Fibroblast of skin of back (primary cell): ENCODE measurements at places on chromosomes 7 and 10.

DNA sequence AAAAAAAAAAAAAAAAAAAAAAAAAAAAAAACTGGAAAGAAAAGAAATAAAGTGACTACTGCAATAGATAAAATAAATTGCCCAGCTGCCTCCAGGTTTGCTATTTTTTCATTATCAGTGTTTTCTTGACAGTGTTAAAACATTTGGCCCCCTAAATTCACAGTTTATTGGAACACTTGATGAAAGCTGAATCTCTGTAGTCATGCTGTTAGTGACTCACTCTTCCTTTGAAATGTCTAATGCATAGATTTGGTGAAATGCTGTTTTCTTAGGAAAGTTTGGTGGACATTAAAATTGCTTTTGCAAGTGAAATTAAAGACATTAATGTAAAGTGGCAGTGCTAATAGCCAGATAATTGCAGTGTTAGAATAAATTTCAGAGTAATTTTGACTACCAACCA lies 785.2 kb downstream of the NRG3 start:
- peak; percentile 28 for DNase-seq

DNA sequence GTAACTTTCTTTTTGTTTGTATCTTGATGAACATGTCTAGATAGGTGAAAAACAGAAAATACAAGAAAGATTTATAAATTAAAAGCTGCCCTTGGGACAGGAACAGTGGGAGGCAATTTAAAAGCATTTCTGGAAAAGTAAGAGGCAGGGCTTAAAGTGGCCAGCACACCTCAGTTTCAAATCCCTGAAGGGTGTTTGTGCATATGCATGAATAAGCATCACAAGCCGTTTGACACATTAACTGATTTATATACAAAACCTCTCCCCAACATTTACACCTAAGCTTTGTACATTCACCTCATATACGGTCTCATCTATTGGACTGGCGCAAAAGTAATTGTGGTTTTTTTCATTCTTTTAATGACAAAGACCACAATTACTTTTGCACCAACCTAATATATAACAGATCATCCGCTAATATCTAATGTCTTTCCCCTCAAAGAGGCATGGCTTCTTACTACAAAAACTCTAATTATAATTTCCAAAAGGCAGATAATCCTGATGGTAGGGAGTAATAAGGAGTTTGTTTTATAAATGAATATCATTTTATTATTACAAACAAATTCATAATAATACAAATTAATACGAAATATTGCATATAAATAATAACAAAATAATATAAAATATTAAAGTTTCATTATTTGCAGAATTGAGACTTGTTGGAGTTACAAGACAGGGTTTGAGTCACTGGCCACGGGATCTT lies 48.3 kb downstream of the LRGUK start:
- no peak for DNase-seq

- no peak for DNase-seq
These were observed 45.7 kb downstream of the BTAF1 start for GRCh38 chr10:91969297-91969696.

DNA sequence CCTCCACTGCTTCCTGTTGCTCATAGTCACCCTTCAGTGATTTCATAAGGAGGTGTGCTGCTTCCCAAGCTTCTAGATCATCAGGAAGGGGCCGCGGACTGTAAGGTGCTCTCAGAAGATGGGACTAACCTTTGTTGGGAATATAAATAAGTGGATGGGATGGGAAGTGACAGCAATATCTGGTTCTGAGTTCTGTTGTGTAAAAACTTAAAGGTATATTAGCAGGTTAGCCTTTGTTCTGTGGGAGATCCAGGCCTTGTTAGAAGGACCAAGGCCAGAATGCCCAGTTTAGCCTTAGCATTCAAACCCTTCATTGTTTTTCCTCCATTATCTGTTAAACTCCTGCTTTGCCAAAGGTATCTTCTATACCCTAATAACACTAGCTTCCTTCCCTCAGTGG lies 12.4 kb downstream of the BUB3 start:
- DNase-seq: no peak

- peak; percentile 63 for DNase-seq
These were observed 52.1 kb downstream of the SUFU start for GRCh38 chr10:102555781-102556328.

- no peak for DNase-seq
These were observed 115.4 kb downstream of the CSTF2T start for GRCh38 chr10:51583976-51584375.

GRCh38 chr7:55435466-55435865 lies 70.3 kb downstream of the LANCL2 start:
- no peak for DNase-seq

GRCh38 chr10:12181065-12181775 lies 14.5 kb downstream of the NUDT5 start:
- peak; percentile 9 for DNase-seq

- DNase-seq: no peak
These were observed 71.8 kb upstream of the LRRN3 start for GRCh38 chr7:111018960-111019736.

- peak; percentile 55 for DNase-seq
These were observed 1.8 kb downstream of the HNRNPF start for GRCh38 chr10:43407148-43407575.

DNA sequence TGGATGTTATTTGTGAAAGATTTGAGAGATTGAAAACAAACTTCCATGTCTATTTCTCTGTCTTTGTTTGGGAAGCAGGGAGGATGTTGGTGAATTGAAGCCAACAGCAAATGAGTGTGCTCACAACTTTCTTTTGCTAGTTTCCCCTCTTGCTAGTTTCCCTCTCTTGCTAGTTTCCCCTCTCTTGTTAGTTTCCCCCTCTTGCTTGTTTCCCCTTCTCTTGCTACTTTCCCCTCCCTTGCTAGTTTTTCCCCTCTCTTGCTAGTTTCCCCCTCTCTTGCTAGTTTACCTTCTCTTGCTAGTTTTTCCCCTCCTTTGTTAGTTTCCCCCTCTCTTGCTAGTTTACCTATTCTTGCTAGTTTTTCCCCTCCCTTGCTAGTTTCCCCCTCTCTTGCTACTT lies 613.3 kb downstream of the LRMDA start:
- DNase-seq: no peak

DNA sequence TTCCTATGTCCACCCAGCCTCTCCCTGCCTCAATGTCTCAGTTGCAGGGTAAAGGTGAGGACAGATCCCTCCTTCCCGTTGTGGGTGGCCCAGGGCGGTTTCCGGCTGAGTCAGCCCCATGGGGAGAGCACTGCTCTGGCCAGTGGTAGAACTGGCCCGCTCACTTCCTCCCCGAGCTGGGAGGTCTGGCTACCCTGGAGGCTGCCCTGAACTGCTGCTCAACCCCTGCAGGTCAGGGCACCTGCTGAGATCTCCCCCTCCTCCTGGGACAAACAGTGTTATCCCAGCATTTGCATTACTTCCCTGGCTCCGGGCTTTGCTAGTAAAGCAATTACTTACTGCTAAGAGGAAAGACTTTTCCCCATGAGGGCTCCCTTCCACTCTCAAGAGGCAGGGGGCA lies 21.4 kb upstream of the IMPDH1 start:
- peak; percentile 48 for DNase-seq

- DNase-seq: peak; percentile 59
These were observed 8.0 kb upstream of the EPHA1 start for GRCh38 chr7:143416565-143417149.

- no peak for DNase-seq
These were observed 73.6 kb downstream of the EMX2 start for GRCh38 chr10:117616179-117616578.

DNA sequence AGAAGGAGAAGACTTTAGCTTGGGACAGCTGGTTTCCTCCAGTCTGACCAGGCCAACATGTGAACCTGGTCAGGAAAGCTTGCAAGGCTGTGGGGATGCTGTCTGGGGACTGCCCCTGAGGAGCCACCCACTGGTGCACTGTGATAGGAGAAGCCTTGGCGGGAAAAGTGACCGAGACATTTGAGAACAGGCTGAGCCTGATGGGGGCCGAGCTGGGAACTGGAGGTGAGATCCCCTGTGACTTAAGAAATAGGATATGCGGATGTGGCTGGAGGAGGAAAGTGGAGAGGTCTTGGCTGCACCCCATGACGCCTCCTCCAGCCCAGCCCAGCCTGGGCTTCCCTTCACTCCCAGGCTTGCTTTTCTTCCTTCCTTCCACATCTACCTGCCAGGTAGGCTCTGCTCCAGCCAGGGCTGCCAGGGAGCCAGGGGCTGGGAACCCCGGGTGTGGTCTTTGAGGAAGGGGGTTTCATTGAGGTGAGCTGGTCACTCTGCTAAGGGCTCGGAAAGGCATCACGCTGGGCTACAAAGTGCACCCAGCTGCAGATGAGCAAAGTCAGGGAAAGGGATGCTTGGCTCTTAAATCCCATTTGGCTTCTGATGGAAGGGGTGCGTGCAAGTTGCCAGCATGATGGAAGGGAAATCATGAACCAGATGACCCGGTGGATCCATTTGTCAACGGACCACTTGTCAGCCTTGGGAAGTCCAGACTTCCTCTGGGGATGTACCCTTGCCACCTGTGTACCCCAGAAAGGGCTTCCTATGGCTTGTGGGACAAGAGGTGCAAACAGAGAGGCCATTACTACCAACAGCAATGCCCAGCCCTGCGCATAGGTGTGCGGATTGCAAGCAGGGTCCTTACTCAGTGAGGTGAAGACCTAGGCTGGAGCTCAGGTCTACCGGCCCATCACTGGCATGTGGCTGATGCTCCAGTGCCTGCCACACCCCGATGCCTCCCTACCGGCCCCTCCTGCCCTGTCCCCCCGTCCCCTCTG lies 66.3 kb downstream of the C10orf143 start:
- DNase-seq: no peak

DNA sequence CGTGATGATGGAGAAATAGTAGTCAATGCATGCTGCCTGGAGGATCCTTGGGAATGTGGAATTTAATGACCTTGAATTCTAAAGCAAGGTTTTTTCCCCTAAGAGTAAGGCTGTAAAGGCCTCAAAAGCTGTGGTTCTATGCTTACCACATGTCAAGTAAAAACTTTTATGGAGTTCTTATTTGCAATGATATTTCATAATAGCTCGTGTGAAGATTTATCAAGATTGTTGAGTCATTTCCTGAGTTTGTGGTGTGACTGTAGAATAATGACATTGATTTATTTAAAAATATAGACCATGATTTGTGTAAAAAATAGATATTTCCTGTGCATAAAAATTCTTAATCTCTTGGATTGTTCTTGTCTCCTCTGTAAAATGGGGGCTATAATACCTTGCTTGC lies 67.5 kb upstream of the SORCS1 start:
- DNase-seq: peak; percentile 6

DNA sequence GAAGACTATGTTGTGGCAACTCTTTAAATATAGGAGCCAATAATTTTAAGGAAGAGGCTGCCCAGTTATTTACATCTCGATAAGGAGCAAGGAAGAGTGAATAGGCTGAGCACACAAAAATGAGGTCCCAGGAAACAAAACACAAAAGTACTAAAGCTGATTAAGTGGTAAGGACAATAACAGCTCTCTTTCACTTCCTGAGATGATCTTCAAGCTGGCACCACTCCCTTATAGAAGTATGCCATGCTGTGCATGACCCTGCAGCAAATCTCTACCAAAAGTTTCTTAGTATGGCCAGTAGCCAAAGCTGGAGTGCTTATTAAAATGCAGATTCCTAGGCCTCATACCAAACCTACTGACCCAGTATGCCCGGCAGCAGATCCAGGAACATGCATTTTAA lies 39.7 kb downstream of the CADPS2 start:
- DNase-seq: no peak

DNA sequence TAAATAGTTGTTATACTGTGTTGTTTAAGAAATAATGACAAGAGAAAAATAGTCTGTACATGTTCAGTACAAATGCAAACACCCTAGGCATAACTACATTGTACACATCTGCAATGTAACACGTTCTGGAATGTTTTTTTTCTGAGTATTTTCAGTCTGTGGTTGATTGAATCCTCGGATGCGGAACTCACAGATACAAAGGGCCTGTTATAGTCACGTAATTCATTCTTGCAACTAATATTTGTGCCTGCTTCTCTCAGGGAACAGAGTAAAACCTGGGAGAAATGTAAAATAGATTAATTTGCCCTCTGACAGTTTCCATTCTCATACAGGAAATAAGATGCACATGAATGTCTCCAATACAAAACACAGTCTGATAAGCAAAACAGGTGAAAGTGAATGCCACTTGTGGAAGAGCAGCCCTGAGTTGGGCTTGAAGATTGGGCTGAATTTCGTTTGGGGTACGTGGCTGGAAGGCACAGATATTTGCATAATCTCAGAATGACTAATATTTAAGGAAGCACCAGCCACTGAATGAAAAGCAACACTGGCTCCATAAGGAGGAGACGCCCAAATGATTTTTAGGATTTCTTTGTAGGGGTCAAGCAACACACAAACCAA lies 19.1 kb downstream of the DENND2A start:
- DNase-seq: peak; percentile 83

GRCh38 chr10:101695404-101695890 lies 477 bp upstream of the FBXW4 start:
- DNase-seq: peak; percentile 17

GRCh38 chr7:104371216-104371979 lies 43.0 kb downstream of the LHFPL3 start:
- DNase-seq: no peak

- DNase-seq: no peak
These were observed 107.4 kb downstream of the CDH23 start for GRCh38 chr10:71504168-71504567.

DNA sequence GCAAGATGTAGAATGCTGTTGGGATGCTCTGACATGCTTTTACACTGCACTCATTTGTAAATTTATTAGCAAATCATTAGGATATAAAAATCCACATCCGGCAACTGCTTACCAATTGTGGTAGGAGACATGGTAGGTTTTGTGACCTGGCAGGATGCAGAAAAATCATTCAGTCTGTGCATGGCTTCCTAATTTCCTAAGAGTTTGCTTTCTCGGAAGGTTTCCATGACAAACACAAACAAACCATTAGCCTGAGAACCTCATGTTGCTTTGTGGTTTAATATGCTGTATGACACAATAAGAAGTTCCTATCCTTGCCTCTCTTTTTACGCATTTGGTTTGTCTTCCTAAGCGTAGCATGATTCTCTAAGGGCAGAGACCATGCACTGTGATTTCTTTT lies 14.7 kb upstream of the LMBR1 start:
- peak; percentile 3 for DNase-seq

DNA sequence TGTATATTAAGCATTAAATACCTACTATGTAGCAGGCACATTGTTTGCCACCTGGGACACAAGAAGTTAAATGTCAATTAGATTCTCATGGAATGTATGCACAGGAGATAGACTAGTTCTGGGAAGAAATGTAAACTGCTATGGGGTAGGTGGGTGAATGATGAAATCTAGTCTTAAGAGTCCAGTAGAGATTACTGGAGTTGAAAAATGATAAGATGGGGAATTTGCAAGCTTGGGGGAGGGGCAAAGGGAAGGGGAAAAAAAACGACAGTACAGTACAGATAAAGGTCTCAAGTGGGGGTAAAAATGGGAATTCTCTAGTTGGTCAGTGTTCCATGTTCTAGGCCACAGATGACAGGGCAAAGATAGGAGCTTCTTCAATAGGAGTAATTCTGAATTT lies 94.4 kb downstream of the ATE1 start:
- DNase-seq: no peak
